Globus pallidus (tissue), 1 donor: ENCODE measurements at places on chromosomes 12 and 14.

GRCh38 chr14:89007906-89008305, 183.5 kb downstream of the TTC8 start:
- DNase-seq: no peak

DNA sequence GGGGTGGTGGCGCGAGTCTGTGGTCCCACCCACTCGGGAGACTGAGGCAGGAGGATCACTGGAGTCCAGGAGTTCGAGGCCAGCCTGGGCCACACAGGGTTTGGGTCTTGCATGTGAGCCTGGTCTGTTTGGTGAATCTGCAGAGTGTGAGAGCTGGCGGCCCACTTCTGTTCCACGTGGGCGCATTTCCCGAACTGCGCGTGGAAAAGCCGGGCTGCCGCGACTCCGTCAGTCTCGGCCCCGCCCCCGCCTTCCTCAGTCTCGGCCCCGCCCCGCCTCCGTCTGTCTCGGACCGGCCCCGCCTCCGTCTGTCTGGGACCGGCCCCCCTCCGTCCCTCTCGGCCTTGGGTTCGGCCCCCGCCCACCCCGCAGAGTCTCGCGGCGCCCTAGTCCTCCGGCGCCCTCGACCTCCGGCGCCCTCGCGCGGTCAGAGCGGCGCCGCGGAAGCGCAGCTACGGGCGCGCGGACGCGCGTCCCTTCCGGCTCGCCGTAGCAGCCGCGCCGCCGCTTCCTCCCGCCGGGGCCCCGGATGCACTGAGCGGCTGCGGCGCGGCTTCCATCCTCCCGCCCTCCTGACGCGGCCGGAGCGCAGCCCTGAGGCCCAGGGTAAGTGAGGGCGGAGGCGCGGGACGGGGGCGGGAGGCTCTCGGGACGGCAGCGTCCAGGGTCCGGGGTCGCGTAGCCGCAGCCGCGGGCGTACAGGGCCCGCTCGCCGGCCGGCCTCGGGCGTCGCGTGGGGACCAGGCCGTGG, at the start of gene EP400:
TSS of gene EP400 (plus strand) at position 512 of the 751 bp plus-strand sequence. CDS start 10,678 bp downstream, outside the sequence.
- peak; percentile 93 for DNase-seq

DNA sequence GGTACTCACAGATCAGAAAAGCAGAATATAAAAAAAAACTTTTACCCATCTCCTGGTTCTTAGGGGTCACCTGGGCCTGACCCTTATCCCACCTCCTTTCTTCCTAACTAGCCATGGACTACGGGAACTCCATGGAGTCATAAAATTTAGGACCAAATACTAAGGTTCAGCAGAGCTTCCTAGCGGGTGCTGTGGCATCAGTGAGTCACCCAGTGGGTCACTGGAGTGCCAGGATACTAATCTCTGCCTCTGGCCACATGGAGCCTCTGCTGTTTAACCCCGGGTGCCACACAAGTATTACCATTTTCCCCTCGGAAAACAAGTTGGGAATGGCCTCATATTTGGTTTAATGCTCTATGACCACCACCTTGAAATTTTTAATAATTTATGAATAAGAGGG, 6.9 kb downstream of the ZBTB39 start:
- DNase-seq: no peak

GRCh38 chr12:96177013-96177412, 17.2 kb upstream of the ELK3 start:
- DNase-seq: no peak

DNA sequence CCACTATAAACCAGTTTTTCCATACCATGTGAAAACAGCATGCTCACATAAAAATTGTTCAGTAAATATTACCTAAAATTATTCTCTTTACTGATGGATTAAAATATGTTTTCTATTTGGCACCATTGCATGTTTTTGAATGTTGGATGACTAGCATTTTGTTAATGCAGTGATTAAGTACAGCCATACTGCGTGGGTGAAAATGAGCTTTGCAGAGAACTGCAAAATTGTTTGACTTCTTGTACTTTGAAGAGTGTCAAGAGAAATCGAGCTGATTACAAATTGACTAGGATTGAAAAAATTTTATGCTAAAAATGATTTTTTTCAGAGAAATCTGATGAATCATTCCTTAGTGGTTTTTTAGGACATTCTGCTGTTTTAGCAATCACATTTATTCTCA, 452.9 kb downstream of the RPL10L start:
- DNase-seq: no peak
